ENCODE measurements at places on chromosomes 2 and 18. TPM values are rescaled to one million over a fixed set of nuclear protein-coding genes. Genes with fewer than 3 reads are reported as not detected.

DNA sequence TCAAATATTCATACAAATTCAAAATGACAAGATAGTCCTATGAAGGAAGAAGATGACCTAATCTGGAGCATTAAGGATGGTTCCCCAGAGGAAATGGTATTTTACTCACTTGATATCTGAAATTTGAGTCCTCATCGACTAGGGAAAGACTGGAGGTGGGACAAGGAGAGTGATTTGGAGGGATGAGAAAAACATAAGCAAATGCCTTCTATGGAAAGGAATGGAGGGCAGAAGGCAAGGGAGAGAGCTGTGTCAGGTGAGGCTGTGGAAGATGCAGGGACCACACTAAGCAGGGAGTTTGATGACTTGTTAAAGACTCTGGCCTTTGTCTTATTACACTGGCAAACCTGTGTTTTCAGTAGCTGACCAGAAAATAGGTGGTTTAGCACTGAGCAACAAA lies 38.4 kb downstream of the CALCRL start:
- DNase-seq: no peak

DNA sequence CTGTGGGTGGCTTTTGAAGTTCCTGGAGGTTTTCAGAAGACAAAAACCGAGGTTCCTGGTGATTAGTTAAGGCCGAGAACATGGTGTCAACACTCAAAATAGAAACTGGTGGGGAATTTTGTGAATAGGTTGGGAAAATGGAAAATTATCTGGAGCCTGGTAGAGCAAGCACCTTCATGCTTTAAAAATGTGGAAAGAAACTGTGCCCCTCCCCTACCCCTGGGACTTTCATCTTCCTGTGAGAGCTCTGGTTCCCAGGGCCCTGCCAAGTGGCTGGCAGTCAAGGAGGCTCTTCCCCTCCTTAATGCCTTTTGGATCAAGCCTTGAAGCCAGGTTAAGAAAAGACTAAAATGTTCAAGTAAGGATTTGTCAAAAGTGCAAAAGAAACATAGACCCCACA lies 1.9 kb upstream of the CRACDL start:
- DNase-seq: no peak

GRCh38 chr2:169911119-169911518 lies 83.9 kb downstream of the UBR3 start:
- DNase-seq: no peak

DNA sequence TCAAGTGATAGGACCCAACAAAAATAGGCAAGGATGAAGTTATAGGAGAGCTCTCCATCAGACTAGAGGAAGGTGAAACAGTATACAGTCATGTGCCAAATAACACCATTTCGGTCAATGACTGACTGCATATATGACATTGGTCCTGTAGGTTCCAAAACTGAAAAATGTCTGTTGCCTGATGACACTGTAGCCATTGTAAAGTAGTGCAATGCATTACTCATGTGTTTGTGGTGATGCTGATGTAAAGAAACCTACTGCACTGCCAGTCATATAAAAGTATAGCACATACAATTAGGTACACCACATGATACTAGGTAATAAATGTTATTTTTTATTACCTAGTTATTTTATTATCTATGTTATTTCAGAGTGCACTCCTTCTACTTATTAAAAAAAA lies 147.9 kb downstream of the GREB1L start:
- DNase-seq: no peak

ACADL gene
- 2.1 TPM for total RNA-seq

RPRM gene
- total RNA-seq: 7.3 TPM

NAT8 gene
- not detected for total RNA-seq

GNAL gene
- total RNA-seq: 8.3 TPM

All from type B pancreatic cell (in vitro differentiated cells).